Stimulated activated CD8-positive, alpha-beta memory T cell treated with anti-CD3 and anti-CD28 coated beads, Interleukin-15, amount 100 ng/mL, for 1 hour (primary cell): ENCODE measurements at places on chromosomes 2 and 18.

GRCh38 chr18:49814147-49814499 lies 790 bp upstream of the ACAA2 start:
- DNase-seq, result peak; percentile 27

DNA sequence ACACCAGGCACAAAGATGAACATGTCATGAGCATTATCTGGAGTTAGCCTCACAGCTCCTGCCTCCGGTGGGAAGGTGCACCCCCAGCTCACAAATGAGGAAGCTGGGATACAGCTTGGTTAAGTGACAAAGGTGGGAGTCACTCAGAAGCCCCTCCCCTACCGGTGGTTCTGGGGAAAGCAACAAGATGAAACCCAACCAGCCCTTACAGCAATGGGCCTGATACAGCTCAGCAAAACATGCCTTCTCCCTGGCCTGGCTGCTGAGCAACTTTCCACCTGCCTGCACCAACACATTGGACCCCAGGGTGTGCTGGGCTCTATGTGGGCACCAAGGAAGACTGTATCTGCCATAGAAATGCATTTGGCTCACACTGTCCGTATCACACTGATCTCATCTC lies 113.2 kb downstream of the GYPC start:
- no peak for DNase-seq

GRCh38 chr2:218036371-218036770 lies 32.7 kb upstream of the RUFY4 start:
- DNase-seq, result no peak

- DNase-seq, result no peak
Measured at GRCh38 chr2:145652036-145652435, 1132.1 kb upstream of the ZEB2 start.

GRCh38 chr2:68857202-68857845 lies 13.9 kb downstream of the BMP10 start:
- DNase-seq, result no peak

GRCh38 chr18:56076723-56077122 lies 488.7 kb upstream of the TCF4 start:
- no peak for DNase-seq

- DNase-seq, result no peak
Measured at GRCh38 chr2:186306754-186307153, 179.3 kb upstream of the ZC3H15 start.

DNA sequence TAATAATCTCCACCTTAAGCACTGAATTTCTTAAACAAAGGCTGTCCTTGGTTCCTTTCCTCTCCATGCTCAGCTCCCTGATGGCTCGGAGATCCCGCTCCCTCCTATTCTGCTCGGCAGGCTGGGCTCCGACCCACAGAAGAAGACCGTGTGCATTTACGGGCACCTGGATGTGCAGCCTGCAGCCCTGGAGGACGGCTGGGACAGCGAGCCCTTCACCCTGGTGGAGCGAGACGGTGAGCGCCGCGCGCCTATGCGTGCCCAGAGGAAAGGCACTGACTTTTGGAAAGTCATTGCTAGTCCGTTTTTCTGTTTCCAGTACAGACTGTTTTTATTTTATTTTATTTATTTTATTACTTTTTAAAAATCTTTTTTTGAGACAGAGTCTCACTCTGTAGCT lies 9.6 kb downstream of the CNDP2 start:
- no peak for DNase-seq

DNA sequence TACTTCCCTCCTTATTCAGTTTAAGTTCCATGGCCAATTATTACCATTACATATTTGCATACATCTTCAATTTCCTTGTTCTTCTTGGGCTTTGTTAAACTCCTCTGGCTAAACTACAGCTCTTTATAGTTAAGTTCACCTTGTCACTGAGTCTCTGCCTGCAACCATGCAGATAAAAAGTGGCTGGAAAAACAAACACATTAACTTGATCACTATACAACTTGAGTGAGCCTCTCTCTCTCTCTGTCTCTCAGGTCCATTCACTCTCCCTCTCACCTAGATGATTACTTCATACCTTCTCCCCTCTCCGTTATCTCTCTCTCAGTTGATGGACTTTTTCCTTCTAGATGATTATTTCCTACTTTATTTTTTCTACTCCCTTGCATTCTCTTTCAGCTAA lies 30.3 kb downstream of the GCFC2 start:
- DNase-seq, result no peak

GRCh38 chr18:79866889-79867574 lies 69.3 kb downstream of the KCNG2 start:
- DNase-seq, result no peak

- DNase-seq, result no peak
Measured at GRCh38 chr2:159912580-159912979, 114.6 kb upstream of the CD302 start.

GRCh38 chr2:20465716-20466394 lies 19.0 kb downstream of the RHOB start:
- no peak for DNase-seq

- no peak for DNase-seq
Measured at GRCh38 chr2:239065962-239066361, 218.1 kb downstream of the TWIST2 start.
